EL (cell line): ENCODE measurements at places on chromosomes 4 and X.
A peak's percentile ranks its signal among the peaks of the same experiment; 100 is the strongest.

DNA sequence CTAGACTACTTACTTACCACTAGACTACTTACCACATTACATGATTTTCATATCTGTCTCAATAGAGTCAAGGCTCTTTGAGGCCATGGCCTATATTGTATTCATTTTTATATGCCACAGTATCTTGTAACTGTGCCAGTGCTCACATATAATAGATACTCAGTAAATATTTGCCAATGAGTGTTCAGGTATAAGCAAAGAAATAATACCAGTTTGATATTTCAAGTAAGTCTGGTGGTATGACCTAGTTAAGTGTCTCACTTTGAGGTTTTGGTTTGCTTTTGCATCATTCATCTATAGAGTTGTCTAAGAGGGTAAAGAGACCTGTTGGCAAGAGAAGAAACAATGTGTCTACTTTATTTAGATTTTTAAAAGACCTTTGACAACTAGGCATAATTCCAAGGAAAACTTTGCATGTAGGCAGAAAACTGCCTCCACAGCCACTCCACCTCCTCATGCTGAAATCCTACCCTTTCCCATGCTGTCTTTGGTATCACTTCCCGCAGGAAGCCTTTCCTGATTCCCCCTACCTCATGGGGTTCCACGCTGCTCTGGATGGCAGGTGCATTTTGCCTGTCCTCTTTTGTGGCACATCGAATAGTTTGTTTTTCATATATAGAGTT, 91.3 kb upstream of the KLHL13 start:
- DNase-seq: no peak

GRCh38 chr4:99457270-99457669, 22.1 kb upstream of the ADH7 start:
- no peak for DNase-seq

GRCh38 chrX:45527834-45528233, 327.2 kb upstream of the DIPK2B start:
- DNase-seq: peak; percentile 31

- no peak for DNase-seq
These were observed 122.4 kb downstream of the RAP1GDS1 start for GRCh38 chr4:98383431-98384106.

DNA sequence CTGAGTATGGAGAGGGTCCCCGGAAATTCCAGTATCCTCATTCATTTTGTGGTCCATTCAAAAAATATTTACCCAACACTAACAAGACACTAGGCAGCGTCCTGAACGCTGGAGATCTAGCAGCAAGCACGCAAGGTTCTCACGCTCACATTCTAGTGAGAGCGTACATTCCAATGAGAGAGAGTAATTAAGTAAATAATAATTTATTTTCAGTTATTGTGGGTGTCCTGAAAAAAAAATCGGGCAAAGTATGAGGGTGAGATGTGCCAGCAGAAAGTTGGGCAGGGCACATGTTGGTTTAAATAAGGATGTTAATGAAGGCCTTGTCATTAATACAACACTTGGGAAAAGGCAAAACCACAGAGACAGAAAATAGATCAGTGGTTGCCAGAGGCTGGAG, 4.0 kb upstream of the TMEM156 start:
- DNase-seq: peak; percentile 88
